ENCODE measurements at places on chromosomes 11 and 22.

DNA sequence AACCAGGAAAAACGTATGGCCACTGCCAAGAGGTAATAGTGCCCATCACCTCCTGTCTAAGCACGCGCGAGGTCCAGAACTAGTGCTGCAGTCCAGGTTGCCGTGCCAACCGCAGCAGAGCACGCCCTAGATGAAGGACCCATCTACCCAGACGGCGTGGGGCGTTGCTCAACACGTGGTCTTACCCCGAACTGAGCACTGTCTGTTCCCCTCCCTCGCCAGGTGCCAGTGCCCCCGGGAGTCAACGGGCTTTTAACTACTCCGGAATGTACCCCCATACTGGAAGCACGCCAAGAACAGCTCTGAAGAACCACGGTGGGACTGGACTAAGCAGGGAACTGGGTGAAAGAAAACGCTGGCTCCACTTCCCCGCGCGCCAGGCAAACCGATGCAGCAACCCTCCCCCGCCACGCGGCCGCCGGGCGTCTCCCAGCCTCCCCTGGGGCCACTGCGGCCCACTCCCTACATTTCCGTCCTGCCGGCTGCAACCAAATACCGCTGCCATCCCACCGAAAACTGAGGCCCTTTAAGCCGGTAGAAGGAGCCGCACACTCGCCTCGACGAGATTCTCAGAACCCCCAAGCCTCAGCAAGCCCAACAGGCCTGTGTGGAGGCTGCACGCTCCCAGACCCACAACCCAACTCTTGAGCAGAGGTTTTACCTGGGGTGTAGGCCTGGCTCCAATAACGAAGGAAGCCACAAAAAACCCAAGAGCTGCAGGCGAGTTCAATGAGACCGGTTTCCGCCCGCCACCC is at the start of gene HSPA8:
HSPA8 (minus strand) TSS at position 734 of the 755 bp plus-strand sequence. CDS start 812 bp downstream, outside the sequence.
- no peak for DNase-seq

DNA sequence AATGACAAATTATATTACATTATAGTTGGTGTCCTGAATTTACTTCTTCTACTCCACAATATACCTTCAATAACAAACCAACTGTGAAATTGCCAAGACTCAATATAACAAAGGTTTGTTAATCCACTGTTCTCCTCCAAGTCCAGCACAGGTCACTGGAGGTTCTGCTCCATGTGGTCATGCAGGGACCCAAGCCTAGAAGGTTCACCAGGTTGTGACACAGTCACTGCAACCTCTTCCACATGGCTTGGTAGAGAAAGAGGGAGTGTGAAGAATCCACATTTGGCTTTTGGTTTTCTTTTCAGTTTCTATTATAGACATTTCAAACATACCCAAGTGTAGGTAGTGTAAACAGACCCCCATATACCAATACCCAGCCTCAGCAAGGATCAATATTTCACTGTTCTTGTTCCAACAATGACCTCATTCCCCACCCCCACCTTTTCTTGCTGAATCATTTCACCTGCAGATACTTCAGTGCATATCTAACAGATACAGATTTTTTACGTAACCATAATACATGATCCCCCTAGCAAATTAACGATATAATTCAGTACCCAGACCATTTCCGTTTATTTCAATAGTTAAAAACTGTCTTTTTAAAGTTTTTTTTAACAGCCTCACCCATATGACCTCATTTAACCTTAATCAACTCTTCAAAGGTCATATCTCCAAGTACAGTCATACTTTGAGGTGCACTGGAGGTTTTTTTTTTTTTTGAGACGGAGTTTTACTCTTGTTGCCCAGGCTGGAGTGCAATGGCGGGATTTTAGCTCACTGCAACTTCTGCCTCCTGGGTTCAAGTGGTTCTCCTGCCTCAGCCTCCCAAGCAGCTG is 14.1 kb downstream of the FGF19 start:
- DNase-seq: no peak

GRCh38 chr11:131204282-131204681 is 166.1 kb upstream of the NTM start:
- DNase-seq: no peak

GRCh38 chr11:62654297-62654696 is 1.2 kb upstream of the INTS5 start:
- no peak for DNase-seq

DNA sequence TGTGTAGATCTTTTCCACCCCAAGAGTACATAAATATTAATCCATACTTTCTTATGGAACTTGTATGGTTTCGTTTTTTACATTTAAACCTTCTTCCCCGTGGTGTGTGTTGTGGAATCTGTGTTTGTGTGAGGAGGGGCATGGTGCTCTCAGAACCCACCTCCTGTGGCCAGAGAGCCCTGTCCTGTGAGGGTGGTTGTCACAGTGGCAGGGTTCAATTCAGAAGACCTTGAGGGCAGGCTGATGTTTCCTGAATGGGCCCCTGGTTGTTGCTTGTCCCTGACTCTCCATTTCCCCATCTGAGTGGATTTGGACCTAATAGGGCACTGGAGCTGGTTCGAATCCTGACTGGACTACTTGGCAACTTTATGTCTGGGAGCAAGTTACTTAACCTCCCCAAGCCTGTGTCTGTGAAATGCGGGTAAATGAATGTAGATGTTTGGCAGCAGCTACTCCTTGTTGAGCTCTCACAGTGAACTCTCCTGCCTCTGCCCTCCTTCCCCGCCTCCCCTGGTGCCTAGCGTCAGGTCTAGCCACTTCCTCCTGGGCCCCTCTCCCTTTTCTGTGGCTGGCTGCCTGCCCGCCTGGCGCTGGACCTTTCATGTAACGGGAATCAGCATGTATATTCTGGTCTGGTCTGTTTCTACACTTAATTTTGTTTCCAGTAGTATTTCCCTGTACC is 7.3 kb downstream of the NEAT1 start:
- DNase-seq: no peak

- DNase-seq: no peak
Measured at GRCh38 chr11:75188671-75189070, 37.8 kb downstream of the SLCO2B1 start.

GRCh38 chr11:109291553-109291952 is 130.4 kb upstream of the C11orf87 start:
- DNase-seq: no peak

DNA sequence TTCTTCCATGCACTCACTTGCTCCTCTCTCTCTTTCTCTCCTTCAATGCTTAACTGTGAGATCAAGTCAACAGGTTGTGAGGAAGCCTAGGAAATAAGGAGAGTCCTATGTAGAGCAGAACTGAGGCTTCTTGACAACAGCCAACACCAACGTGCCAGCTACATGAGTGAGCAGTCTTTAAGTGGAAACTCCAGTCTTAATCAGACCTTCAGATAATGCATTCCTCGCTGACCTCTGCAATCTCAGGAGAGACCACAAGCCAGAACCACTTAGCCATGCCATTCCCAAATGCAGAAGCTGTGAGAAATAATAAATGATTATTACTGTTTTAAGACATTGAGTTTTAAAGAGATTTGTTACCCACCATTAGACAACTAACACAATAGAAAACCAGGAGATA is 6.1 kb upstream of the TEAD1 start:
- DNase-seq: no peak

- DNase-seq: no peak
Measured at GRCh38 chr11:30717009-30717408, 130.9 kb upstream of the MPPED2 start.

DNA sequence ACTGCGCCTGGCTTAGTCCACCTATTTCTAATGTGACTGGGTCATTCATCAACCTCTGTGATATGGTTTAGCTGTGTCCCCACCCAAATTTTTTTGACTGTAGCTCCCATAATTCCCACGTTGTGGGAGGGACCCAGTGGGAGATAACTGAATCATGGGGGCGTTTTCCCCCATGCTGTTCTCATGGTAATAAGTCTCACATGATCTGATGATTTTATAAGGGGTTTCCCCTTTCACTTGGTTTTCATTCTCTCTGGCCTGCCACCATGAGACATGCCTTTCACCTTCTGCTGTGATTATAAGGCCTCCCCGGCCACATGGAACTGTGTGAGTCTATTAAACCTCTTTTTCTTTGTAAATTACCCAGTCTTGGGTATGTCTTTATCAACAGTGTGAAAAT is 8.7 kb downstream of the CENATAC start:
- DNase-seq: no peak

DNA sequence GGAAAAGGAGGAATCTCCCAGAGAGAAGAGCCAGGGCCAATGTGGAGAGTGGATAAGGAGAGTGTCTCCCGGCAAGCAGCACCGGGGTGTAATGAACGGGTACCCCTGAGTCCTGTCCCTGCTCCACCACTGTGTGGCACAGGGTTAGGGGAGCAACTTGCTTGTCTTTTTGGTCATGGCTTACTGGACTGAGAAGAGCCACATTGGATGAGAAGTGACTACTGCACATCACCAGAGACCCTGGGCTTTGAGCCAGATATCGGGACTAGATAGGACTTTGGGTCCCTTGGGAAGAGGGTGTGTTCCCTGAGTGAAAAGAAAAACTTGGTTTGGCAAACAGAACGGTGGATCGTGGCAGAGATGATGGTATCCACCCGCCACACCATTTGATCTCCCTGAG is 24.6 kb downstream of the SDHAF2 start:
- no peak for DNase-seq

DNA sequence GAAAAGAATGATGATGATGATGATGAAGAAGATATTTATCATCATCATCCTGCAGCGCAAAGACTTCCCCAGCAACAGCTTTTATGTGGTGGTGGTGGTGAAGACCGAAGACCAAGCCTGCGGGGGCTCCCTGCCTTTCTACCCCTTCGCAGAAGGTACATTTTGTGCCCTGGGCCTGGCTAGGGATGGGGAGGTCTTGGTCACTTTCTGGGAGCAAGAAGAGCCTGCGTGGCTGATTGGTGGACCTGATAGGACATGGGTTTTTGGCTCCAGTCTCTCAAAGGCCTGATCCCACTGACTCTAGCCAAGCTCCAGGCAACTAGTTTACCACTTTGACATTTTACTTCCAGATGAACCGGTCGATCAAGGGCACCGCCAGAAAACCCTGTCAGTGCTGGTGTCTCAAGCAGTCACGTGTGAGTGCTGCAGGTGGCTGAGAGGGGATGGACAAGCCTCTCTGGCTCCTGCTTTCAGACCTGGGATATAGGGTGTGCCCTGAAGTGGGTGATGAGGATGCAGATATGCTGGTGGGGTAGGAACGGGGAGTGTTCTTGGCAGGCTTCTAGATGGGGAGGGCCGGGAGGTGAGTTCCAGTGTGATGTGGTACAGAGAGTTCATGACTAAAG is 5.3 kb downstream of the SIDT2 start:
- no peak for DNase-seq

GRCh38 chr22:39623603-39624500 is 53.3 kb downstream of the CACNA1I start:
- no peak for DNase-seq

DNA sequence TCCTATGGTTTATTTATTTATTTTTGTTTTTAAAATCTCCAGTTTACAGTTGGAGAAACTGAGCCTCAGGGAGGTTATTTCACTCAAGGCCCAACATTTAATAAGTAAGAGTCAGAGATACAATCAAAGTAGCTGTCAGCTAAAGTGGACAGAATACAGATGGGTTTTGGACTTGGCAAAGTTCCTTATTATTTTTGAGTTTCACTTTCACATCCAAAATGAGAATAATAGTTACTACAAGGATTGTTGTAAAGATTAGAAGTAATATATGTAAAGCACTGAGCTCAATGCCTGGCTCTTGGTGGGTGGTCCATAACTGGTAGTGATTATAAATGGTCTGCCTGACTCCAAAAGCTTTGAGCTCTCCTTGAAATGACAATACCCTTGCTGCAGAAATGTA is 87.5 kb upstream of the SESN3 start:
- DNase-seq: no peak

DNA sequence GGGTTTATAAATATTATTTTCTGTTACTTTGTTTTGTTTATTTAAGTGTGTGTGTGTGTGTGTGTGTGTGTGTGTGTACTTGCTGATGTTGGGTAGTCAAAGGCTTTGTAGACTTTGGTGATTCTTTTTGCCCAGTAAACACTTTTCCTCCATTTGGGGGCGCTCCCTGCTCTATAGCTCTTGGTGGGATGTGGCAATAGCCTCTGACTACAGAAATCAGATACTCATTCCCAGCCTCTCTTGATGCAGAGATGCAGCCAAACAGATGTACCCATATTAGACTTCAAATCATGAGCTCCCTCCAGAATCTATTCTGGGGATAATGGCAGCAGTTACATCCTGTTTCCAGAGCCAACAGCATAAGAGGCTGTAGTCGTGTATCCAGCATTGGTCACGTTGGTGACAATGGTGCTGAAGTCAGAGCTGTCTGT is 33.4 kb upstream of the APOL5 start:
- no peak for DNase-seq

- DNase-seq: no peak
Measured at GRCh38 chr22:46369716-46370583, 34.4 kb downstream of the TRMU start.

DNA sequence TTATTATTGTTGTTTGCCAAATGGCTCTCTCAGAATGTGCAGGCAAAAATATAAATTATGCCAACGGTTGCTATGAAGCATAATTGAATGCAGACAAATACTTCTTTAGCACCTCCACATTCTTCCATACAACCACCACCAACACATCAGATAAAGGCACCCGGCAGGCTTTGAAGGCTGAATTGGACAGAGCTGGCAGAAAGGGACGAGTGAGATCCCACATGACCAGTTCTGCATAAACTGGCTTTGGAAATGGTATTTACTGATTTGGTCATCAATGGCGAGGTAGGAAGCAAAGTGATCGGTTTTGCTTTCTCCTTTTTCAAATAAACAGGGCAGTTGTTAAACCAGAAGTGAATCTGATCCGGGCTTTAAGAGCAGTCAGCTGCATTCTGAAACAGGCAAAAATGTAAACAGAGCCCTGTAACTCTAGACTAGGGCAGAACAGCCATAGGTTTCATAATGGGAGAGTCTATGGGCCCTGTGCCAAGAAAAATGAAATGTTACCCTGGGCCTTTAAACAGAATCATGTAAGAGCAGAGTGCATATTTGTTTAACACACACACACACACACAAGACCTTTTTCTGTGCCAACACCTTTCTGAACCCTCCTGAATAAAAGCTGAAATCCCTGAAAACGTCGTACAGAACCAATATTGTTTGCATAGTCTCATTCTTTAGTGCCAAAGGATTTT is 97.7 kb downstream of the MPPED2 start:
- DNase-seq: peak; percentile 66

DNA sequence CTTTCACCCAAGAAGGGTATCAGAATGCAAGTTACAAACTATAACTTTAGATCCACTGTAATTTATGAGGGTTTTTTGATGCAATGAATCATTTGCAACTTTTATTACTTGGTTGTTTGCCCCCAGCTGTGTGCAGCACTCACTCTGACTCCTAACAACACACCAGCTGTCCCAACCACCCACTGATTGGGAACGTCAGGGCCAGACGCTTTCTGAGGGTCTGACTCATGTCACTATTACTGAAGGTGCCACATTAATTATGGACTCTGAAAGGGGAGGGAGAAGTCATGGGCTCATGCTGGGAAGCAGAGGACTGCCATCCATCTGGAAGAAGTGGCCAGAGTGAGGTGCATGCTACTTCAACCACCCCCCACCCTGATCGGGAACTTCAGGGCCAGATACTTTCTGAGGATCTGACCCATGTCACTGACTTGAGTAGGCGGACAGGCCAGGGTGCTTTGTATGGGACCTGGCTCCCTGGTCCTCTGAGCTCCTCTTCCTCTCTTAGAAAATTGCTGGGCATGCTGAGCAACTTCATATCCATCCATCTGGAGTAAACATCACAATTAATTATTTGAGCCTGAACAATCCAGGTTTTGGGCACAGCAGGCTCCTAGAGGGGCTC is 44.9 kb upstream of the DRD2 start:
- DNase-seq: no peak
